ENCODE measurements at places on chromosomes 2 and 18. TPM values are rescaled to one million over a fixed set of nuclear protein-coding genes. Genes with fewer than 3 reads are reported as not detected.

Gene LYPD1
- total RNA-seq: not detected

Gene CDCA7
- total RNA-seq: 32.7 TPM

Gene CNRIP1
- 0.33 TPM for total RNA-seq

Gene ZSWIM2
- not detected for total RNA-seq

Gene UGT1A4
- 0.33 TPM for total RNA-seq

Gene PLEK
- total RNA-seq: 0.05 TPM

Gene GREB1
- total RNA-seq: not detected

Gene HAAO
- not detected for total RNA-seq

Gene SAG
- not detected for total RNA-seq

Gene SIX3
- total RNA-seq: not detected

Gene GALNT14
- total RNA-seq: 22.8 TPM

Gene TP53I3
- 70.7 TPM for total RNA-seq

Gene ST6GAL2
- 0.23 TPM for total RNA-seq

Gene ANO7
- total RNA-seq: 0.79 TPM

Gene CHRNG
- not detected for total RNA-seq

Gene TMEM163
- total RNA-seq: not detected

Gene SLC14A1
- total RNA-seq: not detected

Data from airway epithelial cell (primary cell).